Activated CD4-positive, alpha-beta T cell treated with anti-CD3 and anti-CD28 coated beads for 36 hours (primary cell): ENCODE measurements at places on chromosomes 3 and 15.

DNA sequence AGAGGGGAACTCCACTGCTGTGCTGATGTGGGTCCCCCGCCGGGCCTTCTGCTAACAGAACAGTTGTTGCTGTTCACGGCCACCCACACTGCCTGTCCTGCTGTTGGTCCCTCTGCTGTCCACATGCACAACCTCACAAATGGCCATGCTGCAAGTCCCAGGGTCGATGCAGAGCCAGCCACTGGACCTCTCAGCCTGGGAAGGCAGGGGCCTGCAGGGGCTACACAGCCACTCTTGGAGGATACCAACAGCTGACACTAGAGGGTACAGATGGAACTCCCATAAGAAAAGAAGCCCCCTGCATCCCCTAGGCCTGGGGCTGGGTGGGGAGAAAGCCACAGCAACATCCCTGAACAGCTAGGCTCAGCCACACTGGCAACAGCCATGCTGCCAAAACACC is 104.4 kb upstream of the IQSEC1 start:
- H3K27ac ChIP-seq = no peak overlapping the region
- H3K4me3 ChIP-seq = no peak overlapping the region
- no peaks in the 10 kb centered on the region for H3K4me1 ChIP-seq
- peaks cover 7% of the 10 kb centered on the region for H3K36me3 ChIP-seq

DNA sequence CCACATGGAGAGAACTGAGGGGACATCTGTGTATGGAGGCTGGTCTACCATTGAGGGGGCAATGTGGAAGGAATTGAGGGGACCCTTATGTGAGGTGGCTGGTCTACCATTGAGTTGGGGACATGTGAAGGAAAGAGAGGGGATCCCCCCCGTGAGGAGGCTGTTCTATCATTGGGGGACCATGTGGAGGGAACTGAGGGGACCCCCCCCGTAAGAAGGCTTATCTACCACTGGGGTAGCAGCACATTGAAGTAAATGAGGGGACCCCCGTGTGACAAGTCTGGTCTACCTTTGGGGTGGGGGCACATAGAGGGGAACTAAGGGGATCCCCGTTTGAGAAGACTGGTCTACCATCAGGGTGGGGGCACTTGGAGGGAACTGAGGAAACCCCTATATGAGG is 158.0 kb downstream of the FBLN2 start:
- no peak overlapping the region for H3K27ac ChIP-seq
- H3K27me3 ChIP-seq = peaks cover 17% of the 10 kb centered on the region
- H3K4me3 ChIP-seq = no peak overlapping the region
- no peak for DNase-seq

DNA sequence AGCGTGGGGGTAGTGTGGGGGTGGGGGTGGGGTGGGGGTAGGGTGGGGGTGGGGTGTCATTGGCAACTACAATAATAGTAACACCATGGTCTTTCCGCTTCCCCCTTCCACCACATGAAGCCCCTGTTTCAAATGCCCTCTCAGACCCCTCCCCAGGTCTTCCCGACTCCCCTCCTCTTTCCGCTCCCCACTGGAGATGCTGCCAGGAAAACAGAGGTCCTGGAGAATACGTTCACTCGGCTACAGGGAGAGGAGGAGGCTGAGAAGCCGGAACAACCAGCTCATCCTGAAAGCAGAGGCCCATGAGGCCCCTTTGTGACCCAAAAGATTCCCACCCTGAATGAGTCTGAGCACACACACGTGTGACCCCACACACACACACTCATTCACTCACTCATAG is 75.4 kb downstream of the CPN2 start:
- no peak overlapping the region for H3K27ac ChIP-seq
- H3K27me3 ChIP-seq = no peaks in the 10 kb centered on the region
- peaks cover 5% of the 10 kb centered on the region for H3K4me1 ChIP-seq
- no peak overlapping the region for H3K4me3 ChIP-seq

DNA sequence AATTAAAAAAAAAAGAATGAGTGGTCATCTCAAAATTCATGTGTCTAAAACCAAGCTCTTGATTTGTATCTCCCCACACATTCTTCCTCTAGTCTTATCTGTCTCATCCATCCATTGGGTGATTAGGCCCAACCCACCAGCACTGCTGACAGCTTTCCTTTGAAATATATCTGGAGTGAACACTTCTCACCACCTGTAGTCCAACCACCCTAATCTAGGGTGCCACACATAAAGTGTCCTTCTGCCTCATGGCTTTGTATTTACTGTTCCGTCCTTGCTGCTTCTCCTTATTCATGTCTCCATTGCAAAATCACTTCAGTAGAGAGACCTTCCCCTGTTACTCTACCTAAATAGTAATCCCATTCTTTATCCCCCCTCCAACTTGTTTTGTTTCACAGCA is 82.4 kb upstream of the PTX3 start:
- DNase-seq = no peak
- no peak overlapping the region for H3K27ac ChIP-seq
- no peak overlapping the region for H3K4me3 ChIP-seq
- H3K27me3 ChIP-seq = no peaks in the 10 kb centered on the region
- no peaks in the 10 kb centered on the region for H3K4me1 ChIP-seq
- no peaks in the 10 kb centered on the region for H3K36me3 ChIP-seq

DNA sequence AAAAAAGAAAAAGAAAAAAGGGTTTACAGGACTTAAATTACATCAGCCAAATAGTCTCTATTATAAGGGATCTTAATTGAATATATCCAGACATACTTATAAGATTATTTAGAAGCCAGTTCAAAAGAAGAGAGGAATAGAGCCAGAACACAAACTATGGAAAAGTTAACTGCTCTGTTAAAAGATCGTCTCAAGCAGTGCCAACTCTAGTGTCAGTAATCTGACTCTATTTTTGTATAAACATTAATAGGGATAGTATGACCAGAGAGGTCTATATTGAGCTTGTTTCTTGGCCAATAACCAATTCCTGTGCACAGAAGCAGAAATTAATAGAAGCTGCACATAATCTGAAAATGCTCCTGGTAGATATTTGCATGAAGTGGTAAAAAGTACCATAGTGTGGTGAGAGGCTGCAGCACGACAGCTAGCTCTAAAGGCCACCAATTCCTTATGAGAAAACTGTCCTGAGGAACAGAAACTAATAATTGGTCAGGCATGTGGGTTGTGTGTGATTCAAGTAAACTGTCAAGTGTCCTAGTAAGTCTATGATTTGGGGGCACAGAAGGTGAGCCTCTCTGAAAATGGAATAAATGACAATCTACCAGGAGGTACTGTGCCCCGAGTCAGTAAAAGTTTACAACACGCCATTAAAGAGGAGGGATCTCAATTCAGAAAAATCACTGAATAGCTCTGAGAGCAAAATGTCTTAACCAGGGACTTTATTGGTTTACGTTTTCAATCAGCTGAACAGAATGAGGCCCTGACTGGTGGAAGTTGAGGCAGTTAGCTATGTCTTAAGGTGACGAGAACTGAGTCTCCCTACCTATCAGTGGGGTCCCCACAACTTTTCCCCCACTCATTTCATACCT is 51.5 kb upstream of the NANOGP8 start:
- no peaks in the 10 kb centered on the region for H3K4me1 ChIP-seq
- H3K27ac ChIP-seq = no peak overlapping the region
- peaks cover 3% of the 10 kb centered on the region for H3K27me3 ChIP-seq
- DNase-seq = no peak

DNA sequence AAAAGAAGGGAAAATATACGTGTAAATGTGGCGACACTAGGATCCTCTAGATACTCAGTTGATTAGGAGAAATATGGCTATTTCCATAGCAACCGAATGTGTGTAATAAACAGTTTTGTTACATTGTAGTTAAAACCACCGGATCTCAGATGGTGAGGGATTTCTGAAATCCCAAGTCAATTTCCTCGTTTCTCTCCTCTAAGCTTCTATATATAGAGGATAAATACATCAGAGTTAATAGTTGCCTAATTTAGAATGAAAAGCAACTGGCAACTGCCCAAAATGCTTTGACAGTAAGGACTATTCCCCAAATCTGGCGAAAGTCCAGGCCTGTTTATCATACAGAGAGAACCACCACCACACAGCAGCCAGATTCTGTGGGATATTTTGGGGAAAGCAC is 112.6 kb downstream of the GABRB3 start:
- H3K4me1 ChIP-seq = no peaks in the 10 kb centered on the region
- DNase-seq = no peak
- H3K4me3 ChIP-seq = no peak overlapping the region

DNA sequence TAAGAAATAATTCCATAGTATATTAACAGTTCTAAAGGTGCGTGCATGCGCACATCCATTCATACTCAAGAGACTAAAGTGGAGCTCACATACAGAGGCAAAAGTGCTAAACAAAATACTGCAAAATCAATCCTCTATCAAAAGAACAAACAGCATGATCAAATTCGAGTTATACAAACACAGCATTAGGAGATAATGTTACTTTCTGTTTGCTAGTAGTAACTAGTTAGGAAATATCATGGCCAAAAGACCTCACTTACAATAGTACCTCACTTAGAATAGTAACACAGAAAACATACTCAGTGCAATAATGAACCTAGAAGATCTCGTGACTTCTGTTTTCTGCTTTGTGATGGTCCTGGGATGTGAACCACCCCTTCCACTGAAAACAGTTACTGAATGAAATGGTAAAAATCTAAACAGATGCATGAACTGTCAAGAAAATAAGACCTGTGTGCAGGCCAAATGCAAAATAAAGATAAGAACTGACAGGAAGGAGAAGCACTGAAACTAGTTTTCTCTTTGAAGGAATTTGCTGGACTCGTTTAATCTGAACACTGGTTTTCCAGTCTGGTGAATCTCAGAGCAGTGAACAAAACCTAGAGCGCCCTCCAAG is 20.9 kb upstream of the CEMIP start:
- no peak for DNase-seq
- H3K4me3 ChIP-seq = no peak overlapping the region
- H3K4me1 ChIP-seq = no peaks in the 10 kb centered on the region
- no peaks in the 10 kb centered on the region for H3K36me3 ChIP-seq
- H3K27me3 ChIP-seq = no peaks in the 10 kb centered on the region

DNA sequence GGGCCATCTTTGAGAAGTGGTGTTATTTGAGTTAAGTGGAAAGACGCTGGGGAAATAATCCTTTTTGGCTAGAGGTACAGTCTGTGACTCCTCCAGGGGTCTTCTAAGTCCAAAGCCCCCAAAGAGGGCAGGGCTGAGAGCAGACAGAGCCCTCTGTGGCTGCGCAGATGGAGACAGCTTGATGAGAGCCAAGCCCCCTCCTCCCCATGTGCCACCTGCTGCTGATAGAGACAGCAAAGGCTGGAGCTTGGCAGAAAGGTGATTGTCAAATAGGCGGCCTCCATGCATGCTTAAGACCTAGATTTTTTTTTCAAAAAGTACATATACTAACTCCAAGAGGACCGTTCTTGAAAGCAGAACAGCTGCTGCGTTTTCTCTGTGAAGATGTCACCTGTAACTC is 72.4 kb downstream of the CRYGS start:
- no peaks in the 10 kb centered on the region for H3K36me3 ChIP-seq
- H3K27ac ChIP-seq = no peak overlapping the region
- no peak overlapping the region for H3K4me3 ChIP-seq
- H3K27me3 ChIP-seq = no peaks in the 10 kb centered on the region
